Midbrain (tissue), 1 donor: ENCODE measurements at places on chromosomes 16 and 17.
A peak's percentile ranks its signal among the peaks of the same experiment; 100 is the strongest.

DNA sequence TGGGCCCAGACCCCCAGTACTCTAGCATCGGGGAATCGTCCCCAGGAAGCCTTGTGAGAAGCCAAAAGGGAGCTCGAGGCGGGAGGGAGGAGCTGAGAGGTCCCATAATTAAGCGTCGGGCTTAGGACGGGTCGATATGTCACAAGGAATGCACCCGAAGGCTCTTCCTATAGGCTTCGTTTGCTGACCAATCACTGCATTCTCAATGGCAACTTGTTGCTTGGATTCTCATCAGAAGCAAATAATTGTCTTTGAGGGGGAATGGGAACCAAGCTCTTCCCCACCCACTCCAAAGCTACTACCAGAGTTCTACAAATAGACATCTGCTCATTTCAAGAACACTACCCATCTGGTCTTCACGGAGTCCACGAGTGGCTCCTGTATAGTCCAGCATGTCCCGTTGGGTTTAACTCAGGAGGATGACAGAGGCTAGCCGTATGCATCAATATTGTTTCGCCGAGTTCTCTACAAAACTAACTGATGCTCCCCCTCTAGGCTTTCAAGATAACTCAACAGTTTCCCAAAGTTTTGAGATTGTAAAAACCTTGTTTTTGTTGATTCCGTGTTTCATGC lies 628 bp upstream of the BLMH start:
- peak; percentile 31 for DNase-seq

GRCh38 chr17:16507918-16508533 lies 16.0 kb upstream of the LRRC75A start:
- DNase-seq: no peak

DNA sequence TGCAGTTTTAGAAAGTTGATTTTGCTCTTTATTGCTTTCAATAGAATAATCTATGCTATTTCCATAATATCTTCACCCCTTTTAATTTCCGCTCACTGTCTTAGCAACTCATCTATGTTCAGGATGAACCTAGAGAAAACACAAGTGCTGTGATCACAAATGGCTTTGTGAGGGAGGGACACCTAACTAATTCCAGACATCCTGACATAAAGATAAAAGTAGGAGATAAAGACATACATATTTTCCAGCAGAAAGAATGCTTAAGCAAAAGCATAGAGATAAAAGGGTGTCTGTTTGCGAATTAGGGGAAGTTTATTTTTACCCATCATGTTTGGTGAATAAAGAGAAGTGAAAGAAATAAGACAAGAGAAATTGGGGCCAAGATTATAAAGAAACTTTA lies 254.2 kb downstream of the KCNJ2 start:
- no peak for DNase-seq

DNA sequence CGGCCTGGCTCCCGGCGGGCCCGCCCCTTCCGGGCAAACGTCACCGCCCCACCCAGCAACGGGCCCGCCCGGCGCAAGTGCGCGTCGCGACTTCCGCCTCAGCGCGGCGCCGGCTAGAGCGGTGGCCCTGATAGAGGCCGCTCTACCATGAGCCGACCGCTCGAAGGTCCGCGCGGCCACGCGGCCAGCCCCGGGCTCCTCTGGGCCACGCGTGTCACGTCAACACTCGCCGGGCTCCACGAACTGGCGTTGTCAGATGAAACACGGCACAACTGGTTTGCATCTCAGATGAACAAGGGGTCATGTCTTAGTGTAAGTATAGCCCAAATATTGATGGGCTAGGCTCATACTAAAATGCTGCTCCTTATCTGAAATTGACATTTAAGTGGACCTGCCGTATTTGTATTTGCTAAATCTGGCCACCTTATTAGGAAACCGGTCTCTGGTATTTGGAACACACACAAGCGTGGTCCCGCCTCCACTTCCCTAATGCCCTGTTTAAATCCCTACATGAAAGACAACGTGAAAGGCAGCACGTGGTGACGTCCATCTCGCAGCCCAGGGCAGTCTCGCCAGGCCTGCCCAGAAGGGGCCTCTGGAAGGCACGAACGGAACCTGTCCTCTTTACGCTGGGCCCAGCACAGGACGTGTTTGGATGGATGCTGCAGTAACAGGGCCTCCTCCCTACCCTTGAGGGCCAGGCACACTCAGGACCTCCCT lies at the start of gene ZNF598:
TSS of gene ZNF598 (minus strand) at position 31 of the 720 bp plus-strand sequence.
- DNase-seq: peak; percentile 90

DNA sequence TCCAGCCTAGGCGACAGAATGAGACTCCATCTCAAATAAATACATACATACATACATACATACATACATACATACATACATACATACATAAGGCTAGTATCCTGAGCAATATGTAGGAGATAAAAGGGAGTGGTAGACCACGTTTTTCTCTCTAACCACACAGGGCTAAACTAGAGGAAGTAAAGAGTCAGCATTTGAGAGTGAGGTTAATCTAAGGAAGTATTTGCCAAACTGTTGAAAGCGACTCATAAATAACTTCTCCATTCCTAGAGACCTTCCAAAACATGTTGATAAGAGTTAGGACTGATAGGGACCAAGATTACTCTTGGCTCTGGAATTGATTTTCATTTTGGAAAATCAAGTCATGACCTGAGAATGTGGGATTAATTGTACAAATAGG lies 68.9 kb downstream of the NEUROD2 start:
- DNase-seq: no peak

DNA sequence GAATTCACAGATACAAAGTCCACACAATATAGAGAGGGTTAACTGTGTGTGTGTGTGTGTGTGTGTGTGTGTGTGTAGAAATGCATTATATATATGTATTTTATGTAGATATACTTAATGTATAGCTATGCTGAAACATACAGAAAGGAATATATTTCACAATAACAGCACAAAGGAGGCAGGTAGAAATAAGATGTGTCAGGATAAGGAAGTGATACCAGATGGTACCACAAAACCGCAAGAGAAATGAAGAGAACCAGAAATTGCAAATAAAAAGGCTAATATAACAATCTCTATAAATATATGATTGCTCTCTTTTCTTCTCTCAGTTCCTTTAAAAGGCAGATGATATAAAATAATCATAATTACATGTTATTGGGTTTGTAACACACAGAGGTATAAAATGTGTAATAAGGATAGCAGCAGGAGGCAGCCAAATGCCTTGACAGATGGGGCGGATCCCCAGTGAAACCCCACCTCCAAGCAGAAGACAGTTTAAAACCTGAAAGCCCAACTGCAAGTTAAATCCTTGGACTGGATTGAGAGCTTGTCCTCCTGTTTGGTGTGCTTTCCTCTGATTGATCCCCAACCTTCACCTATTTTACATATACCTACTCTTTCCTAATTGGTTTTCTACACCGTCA lies 365.4 kb upstream of the C16orf82 start:
- DNase-seq: no peak

DNA sequence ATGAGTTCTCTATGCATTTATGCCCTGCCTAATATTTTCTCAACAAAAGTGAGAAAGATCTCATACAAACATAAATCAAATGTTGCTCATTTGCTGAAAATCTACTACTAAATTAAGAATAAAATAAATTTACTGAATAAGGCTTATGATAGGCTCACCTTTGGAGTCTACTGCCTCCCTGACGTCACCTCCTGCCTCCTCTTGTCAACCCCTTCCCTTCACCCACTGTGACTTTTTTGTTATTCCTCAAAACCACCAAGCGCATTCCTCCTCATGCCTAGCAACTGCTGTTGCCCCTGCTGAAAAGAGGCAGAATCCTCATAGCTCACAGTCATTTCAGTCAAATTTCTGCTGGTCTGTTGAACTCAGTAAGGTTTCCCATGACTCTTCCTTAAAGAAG lies 2422.2 kb downstream of the TP53TG3F start:
- DNase-seq: no peak

DNA sequence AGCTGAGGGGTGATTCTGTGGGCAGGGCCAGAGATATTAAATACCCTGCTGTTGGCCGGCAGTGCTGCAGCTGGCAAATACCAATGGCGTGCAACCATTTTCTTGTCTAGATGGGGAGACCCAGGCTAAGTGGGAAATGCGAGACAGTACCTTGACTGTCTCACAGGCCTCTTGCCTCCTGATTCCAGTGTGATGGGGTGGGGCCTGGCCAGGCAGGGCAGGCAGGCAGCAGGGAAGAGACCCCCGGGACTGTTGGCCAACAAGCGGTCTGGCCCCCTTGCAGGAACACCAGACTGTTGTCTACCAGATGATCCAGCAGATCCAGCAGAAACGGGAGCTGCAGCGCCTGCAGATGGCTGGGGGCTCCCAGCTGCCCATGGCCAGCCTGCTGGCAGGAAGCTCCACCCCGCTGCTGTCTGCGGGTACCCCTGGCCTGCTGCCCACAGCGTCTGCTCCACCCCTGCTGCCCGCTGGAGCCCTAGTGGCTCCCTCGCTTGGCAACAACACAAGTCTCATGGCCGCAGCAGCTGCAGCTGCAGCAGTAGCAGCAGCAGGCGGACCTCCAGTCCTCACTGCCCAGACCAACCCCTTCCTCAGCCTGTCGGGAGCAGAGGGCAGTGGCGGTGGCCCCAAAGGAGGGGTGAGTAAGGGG lies 5.7 kb upstream of the CISD3 start:
- DNase-seq: peak; percentile 88

DNA sequence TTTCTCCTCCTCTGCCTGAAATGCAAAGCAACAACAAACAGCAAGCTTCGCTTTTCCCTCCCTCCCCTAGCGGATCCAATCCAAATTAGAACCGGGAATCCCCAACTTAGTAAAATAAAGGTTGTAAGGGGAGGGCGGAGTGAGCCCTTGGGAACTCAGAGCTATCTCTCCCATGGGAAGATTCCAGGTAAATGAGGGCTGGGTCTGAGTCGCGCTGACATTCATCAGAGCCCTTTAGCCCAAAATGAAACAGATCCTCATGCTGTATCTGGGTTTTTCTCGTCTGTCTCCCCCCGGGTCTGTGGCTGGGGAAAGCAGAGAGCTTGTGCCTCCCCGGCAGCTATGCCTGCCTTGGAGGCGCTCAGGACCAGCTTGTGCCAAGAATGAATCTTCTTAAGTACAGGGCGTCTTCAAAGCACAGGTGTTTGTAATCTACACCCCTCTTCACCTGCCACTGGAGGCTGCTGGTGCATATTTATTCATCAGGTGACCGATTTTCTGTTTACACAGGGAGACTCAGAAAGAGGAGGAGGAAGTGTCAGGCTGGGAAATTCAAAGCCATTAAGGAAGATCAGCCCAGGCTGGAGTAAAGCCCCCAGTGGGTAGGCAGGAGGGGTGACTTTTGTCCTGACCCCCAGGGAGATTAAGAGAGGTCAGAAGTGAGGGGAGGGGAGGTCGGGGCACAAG lies 55.0 kb upstream of the GSE1 start:
- DNase-seq: no peak

GRCh38 chr17:64653985-64654355 lies 8.1 kb downstream of the SMURF2 start:
- DNase-seq: no peak

DNA sequence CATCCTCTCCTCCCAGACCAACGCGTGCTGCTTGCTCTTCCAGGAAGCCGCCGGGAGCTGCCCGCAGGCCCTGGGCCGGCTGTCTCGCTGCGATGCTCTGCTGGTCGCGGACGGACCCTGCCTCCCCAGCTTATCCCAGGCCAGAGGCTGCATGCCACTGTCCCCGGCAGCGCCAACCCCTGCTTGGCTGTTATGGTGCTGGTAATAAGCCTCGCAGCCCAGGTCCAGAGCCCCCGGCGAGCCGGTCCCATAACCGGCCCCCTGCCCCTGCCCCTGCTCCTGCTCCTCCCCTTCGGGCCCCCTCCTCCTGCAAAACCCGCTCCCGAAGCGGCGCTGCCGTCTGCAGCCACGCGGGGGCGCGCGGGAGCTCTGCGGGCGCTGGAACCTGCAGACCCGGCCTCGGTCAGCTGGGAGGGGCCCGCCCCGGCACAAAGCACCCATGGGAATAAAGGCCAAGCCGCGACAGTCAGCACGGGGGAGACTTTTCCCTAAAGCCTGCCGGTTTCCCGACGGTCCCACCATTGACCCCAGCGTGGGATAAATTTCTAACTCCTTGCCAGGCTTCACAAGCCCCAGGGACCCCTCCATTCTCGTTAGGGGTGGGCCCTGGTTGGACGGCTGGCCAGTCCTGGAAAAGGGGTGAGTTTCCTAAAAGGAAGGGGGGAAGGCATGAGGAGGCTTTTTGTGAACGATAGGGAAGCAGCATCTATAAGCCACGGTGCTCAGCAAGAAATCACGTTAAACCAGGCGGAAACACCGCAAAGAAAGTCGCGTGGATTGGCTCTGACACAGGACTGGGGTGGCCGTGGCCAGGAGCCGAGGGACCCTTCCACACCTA lies 11.2 kb downstream of the ENPP7 start:
- peak; percentile 68 for DNase-seq

GRCh38 chr16:89993971-89994370 lies 25.3 kb downstream of the DBNDD1 start:
- DNase-seq: no peak

DNA sequence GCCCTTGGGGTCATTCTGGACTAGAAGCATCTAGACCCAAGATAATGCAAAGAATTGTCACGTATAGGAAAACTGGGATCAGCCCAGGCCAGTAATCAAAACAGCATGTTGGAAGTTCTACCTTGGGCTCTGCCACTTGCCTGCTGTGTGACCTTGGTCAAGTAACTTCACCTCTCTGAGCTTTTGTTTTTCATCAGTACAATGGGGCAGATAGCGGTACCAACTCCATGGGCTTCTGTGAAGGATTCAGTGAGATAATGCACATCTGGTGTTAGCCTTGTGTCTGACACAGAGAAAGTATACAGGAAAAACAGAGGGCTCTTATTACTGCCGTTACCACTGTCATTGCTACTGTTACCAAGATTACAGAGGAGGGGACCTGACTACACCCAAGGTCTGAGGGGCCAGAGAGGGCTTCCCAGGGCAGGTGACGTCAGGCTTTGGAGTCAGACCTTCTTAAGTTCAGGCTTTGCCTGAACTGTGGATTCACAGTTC lies 24.6 kb downstream of the CMIP start:
- no peak for DNase-seq

DNA sequence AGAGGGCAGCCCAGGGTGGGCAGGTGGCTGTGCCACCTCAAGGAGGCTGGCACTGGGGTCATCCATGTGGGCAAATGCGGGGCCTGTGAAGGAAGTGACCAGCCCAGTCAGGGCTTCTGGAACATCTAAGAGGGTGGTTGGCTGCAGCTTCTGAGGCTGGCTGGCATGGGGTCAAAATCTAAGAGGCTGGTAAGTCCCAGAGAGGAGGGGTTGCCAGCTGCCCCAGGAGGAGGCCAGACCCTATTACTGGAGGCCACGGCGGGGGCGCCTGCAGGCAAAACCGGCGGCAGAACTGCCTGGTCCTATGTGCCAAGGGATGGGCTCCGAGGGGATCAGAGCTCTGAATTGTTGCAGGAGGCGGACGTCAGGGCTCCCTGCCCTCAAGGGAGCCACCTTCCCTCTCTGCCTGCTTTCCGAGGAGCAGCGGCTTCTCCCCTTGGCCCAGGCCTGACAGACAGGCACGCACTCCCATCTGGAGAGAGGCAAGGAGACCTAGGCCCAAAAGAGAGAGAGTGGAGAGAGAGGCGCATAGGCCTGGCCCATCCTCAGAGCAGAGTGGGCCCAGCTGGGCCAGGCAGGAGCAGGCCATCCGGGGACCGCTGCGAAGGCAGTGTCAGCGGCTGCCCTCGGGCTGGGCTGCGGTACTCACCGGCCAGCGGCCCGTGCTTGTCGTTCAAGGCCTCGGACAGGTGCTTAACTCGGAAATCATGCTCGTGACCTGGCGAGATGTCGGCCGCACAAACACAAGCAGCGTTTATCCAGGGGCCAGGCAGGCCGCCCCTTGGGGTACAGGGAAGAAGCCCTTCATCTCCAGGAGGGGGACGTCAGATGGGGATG lies 10.9 kb downstream of the ZACN start:
- no peak for DNase-seq

GRCh38 chr16:68733570-68733969 lies 3.5 kb upstream of the CDH1 start:
- no peak for DNase-seq

- peak; percentile 92 for DNase-seq
These were observed 3.3 kb upstream of the NHERF2 start for GRCh38 chr16:2023092-2024031.

GRCh38 chr16:80819988-80820387 lies 15.6 kb upstream of the CDYL2 start:
- DNase-seq: no peak
